ENCODE measurements at places on chromosomes 2 and 18. TPM values are rescaled to one million over a fixed set of nuclear protein-coding genes. Genes with fewer than 3 reads are reported as not detected.

GRCh38 chr18:54233747-54234146, 9.3 kb upstream of the MBD2 start:
- DNase-seq, result no peak

The RAB31 gene
- 2.2 TPM for polyA plus RNA-seq

DNA sequence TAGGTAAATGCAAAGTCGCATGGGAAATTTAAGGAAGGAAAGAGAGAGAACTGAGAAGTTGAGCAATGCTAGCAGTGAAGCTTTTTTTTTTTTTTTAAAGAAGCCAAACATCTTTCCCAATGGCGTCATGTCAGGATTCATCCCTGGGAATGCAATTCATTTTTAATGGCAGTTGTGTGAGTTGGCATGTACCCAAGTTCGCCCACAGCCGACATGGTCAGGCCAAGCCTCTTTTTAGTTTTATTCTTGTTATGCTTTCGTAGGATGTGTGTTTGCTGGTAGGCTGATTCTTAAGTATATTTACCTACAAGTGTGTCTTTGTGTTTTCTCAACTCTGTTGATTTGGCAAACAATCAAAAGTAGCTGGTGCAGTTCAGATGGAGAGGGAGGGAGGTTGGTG, 127.6 kb upstream of the ITGA6 start:
- no peak for DNase-seq

- DNase-seq, result no peak
These were observed 7.6 kb upstream of the NRXN1 start for GRCh38 chr2:51039581-51039980.

The B3GNT7 gene
- polyA plus RNA-seq, result 0.03 TPM

- no peak for DNase-seq
These were observed 299.3 kb downstream of the SOX11 start for GRCh38 chr2:5991305-5991968.

The TPO gene
- polyA plus RNA-seq, result 2.1 TPM

DNA sequence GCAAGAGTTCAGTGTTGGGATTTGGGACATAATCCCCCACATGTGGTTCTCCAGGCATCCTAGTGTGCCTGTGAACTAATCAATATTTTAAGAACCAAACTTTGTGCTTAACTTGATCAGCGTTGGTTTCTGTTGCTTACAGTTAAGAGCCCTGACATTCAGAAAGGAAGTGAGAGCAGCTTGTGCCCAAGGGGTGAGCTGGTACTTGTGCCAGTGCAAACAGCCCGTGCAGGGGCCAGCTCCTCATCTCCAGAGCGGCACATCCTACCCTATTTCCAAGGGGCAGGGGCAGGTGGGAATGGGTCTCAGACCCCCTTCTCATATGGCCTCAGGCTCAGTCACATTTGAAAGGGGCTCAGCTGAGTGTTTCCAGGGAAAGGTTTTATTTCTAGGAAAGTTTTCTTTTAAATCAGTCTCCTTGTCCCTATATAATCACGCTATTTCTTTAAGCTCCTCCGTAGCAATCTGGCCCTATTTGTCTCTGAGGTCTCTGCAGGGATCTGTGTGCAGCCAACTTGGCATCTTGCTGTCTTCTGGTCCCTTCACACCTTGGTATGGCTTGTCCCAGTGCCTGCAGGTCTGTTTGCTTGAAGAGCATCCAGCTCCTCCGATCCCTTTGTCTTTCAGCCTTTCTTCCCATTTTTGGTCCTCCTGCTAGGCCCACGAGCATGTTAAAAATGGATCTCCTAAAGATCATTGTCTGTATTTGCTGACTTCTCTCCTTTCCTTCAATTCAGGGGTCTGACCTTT, 358.9 kb downstream of the HRH4 start:
- no peak for DNase-seq

DNA sequence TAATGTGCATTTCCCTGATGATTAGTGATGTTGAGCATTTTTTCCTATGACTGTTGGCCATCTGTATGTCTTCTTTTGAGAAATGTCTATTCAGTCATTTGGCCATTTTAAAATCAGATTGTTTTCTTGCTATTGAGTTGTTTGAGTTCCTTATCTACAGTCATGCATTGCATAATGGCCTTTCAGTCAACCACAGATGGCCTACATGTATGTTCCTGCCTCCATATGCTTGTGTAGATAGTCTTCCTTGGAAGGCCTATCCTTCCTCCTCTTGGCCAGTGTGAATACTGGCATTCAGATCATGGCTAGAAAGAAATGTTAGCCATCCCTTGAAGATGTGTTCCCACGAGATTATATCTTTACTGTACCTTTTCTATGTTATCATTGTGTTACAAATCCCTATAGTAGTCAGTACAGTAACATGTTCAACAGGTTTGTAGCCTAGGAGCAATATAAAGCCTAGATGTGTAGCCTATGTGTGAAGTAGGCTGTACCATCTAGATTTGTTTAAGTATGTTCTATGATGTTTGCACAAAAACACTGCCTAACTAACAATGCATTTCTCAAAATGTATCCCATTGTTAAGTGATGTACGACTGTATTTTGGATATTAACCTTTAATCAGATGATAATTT, 65.6 kb upstream of the CD302 start:
- DNase-seq, result no peak

DNA sequence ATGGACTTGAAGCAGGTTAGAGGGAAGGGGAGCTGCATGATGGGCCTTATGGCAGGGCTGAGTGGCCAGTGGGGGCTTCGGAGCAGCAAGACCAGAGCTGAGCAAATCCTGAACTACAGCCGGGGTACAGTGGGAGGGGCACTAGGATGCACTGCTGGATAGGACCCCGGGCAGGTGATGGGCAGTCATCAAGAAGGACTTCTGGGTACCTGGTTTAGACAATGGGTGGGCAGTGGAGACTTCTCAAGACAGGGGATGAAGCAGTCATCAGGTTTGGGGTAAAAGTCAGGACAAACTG, 507.4 kb upstream of the MYT1L start:
- DNase-seq, result no peak

The UCN gene
- 0.26 TPM for polyA plus RNA-seq
